ENCODE measurements at places on chromosomes 1 and 21. TPM values are rescaled to one million over a fixed set of nuclear protein-coding genes. Genes with fewer than 3 reads are reported as not detected.

PERM1 gene
- not detected for total RNA-seq

- no peak for DNase-seq
Observed at GRCh38 chr1:154466206-154466605, 35.8 kb upstream of the TDRD10 start.

DNA sequence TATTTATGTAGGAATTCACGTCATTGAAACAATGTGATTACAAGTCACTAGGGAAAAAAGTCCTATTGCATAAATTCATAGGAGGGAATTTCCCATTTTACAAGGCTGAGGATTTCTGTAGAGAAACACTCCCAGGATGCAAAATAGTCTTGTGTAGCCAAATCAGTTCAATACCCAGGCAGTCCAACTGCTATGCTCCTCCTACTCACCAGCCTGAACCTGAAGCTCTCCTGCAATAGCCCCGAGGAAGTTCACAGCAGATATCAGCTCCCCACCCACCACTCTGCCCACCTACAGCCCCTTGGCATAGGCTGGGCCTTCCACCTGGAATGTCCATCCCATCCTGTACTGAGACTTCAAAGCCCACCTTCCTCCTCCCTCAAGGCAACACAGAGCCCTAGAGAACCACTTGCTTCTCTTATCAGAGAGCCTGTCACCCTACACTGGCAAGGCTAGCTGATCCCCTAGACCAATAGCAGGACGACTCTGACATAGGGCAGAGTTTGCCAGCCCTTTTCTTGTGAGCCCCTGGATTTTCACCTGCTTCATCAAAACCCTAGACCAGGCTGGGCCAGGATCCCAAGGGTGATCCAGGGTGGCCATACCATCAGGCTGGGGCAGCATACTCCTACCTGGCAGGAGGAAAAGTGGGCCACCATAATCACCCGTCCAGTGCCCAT, 1.5 kb downstream of the LSS start:
- no peak for DNase-seq

DNA sequence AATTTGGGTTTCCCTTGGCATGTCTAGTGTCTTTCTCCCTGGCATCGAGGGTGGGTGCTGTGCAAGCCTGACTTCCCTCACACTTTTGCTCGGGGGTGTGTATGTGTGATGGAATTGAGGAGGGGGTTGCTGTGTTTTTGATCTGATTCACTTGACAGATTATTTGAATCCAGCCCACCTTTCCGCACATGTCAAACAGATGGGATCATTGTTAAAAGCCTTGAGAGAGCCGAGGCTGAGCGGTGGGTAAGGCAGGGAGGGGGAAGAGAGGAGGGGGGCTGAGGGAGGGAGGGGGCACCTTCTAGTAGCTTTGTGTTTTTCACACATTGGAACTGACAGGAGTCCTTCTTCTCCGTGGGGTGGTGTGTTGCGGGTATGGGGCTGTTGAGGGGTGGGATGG, 90.0 kb downstream of the PAPPA2 start:
- no peak for DNase-seq

- no peak for DNase-seq
Observed at GRCh38 chr1:85846706-85847105, 138.5 kb upstream of the ZNHIT6 start.

DNA sequence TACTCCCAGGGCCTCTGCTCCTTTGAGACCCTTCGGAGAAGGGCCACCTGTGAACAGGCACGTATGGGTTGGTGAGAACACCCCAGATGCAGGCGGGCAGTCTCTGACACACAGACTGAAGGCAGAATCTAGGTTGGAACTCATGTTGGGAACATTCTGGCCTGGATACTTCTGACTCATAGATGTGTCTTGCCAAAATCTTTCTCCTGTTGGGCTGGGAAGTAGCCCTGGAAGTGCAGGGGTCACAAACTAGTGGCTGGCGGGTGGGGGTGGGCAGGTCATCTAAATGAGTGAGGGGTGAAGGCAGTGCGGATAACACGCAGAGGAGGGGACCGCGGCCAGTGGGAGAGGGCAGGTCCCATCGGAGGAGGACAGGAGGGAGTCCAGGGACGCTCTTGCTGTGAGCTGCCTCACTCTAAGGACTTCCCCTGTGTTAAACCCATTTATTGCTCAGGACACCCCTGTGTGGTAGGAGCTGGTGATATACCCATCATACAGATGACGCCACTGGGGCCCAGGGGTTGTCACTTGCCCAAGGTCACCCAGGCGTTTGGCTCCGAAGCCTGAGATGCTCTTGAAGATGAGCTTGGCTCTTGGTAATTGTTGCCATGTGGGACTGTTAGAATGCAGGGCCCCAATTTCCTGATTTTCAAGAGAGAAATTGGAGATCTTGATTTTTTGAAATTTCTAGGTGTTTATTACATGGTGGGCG, 181.0 kb downstream of the PTPRU start:
- no peak for DNase-seq

DNA sequence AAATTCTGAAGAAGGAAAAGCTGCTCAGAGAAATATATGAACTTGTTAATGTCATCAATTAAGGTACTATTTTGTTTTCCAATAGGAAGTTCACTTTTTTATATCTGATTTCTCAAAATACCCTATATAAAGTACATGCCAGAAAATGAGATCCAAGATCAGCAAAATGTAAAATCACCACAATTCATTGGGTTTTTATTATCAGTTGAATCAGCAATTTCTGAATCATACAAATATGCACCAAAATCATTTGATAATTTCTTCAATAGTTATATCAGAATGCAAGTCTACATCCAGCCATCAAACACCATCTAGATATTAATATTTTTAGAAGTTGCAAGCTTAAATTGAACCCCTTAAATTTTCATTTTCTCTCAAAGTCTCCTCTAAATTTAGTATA, 1293.4 kb upstream of the NCAM2 start:
- DNase-seq: no peak

GRCh38 chr1:53074313-53075154, 12.5 kb downstream of the PODN start:
- peak; percentile 53 for DNase-seq

DNA sequence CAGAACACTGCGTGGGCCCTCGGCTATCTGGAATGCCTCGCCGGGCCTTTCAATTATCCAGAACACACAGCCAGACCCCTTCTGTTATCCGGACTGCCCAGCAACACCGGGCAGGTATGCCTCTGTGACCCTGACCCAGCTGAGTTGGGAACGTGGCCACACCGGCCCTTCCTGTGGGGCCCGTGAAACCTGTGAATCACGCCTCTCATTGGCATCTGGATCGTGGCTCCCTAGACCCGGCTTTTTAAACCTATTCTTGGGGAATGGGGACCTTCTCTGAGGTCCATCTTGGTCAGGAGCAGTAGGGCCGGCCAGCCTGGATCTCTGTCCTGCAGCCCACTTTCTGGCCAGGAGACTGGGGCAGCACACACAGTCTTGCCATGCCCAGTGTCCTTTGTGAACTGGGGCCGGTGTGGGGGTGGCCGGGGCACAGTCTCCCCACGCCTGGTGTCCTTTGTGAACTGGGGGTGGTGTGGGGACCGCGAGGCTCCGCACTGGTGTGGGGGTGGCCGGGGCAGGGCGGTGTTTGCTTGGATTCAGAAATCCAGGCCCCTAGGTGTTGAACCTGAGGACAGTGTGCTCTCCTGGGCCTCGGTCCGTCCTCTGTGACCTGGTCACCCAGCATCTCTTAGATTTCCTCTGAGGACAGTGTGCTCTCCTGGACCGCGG, 11.1 kb downstream of the COL18A1 start:
- DNase-seq: peak; percentile 55

GRCh38 chr1:107512836-107513235, 372.0 kb downstream of the NTNG1 start:
- DNase-seq: no peak

GRCh38 chr1:33468011-33468410, 4.4 kb upstream of the ZSCAN20 start:
- no peak for DNase-seq

DNA sequence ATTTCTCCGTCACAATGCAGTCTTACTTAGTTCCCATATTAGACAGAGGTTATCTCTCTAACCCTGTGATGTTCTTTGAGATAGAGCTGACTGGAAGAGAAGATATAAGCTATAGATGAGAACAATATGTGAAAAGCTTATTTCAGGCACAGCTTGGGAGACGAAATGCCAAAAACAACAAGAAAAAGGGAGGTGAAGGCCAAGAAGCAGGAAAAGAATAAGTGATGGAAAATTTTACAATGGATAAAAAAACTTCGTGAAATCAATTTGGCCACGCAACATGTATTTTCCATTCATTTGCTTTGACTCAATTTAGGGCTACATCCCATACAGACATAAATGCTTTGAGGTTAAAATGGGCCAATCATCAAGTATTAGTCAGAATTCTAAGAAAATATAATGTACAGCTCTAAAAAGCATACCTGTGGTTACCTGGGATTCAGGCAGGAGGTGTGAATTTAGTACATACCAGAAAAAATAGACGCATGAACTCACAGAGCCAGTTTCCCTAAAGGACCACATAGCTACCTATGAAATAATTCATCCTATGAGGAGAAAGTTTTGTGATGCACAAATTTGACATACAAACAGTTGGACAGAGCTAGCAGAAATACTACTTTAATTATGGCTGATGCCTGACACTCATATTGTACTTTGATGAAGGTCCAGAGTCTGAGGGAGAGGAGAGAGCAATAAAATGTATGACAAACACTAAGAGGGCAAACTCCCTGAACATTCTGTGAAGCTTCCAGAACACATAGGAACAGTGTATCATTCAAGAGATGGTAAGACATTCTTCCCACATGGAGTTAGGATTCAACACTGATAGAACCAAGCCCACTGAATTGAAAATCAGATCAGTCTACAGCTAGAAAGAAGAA, 12.1 kb downstream of the RGS1 start:
- DNase-seq: no peak

- DNase-seq: no peak
Observed at GRCh38 chr1:25117233-25117823, 115.0 kb downstream of the SYF2 start.

DNA sequence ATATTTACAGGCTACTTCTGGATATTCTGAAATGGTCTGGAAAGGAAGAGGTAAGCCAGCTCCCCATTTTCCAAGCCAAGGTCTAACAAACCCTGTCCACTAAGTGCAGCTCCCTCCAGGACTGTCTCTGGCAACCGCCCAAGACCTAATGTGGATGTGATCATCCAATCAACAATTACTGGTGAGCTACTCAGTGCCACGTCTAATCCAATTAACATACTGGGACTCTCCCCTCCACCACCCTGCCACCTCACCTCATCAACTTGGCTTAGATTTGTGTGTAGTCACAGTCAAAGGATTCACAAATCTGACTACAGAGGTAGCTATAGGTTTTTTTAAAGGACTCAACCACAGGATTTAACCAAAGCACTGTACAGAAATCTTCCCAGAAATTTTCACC, 25.4 kb upstream of the S100A7 start:
- no peak for DNase-seq

Measured in ascending aorta (tissue), 2 donors.